ENCODE measurements at places on chromosomes 11 and 22. TPM values are rescaled to one million over a fixed set of nuclear protein-coding genes. Genes with fewer than 3 reads are reported as not detected.

- no peak for DNase-seq
Measured at GRCh38 chr11:111526501-111526900, 11.9 kb downstream of the HOATZ start.

- no peak for DNase-seq
Measured at GRCh38 chr11:79691445-79691844, 250.6 kb upstream of the TENM4 start.

The APLNR gene
- total RNA-seq: 4.0 TPM

DNA sequence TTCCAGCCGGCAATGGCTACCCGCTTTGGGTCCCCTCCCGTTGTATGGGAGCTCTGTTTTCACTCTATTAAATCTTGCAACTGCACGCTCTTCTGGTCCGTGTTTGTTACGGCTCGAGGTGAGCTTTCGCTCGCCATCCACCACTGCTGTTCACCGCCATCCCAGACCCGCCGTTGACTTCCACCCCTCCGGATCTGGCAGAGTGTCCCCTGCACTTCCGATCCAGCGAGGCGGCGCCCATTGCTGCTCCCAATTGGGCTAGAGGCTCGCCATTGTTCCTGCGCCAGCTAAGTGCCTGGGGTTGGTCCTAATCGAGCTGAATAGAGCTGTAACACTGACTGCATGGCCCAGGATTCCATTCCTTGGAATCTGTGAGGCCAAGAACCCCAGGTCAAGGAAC is 359.9 kb downstream of the CTTN start:
- DNase-seq: no peak

- DNase-seq: no peak
Measured at GRCh38 chr22:32112380-32112779, 46.7 kb downstream of the C22orf42 start.

DNA sequence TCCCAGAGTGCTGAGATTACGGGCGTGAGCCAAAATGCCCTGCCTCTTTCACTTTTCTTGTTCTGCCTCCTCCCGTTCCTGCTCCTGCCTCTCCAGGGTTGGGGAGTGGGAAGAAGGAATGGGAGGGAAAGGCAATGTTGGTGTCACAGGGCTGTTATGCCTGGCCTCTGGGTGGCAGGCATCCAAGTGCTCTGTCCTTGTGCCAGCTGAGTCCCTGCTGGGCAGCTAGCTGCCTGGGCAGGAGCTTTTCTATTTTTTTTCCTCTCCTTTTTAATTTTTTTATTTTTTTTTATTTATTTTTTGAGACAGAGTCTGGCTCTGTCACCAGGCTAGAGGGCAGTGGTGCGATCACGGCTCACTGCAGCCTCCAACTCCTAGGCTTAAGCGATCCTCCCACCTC is 4.1 kb upstream of the SAC3D1 start:
- peak; percentile 47 for DNase-seq

GRCh38 chr11:119509282-119509841 is 86.4 kb upstream of the THY1 start:
- DNase-seq: no peak

DNA sequence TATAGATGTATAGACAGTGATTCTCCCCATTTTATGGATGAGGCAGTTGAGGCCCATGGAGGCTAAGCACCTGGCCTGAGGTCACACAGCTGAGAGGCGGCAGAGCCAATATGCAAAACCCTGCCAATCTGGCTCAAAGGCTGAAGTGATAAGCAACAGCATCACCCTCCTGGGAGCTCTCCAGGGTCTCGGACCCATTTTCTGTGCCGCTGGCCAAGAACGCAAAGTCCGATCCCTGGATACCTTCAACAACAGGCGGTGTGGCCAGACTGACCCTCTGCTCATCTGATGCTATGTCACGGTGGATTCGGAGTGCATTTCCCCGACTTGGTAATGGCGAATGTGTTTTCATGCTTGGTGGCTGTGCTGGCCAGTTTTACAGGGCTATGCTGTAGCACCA is 595.0 kb downstream of the TBC1D22A start:
- no peak for DNase-seq

The SOX6 gene
- 36.1 TPM for total RNA-seq

The TOM1 gene
- 82.9 TPM for total RNA-seq

The DEUP1 gene
- 0.14 TPM for total RNA-seq

GRCh38 chr22:38657045-38657909 is 839 bp downstream of the CBY1 start:
- no peak for DNase-seq

GRCh38 chr11:14308114-14308896 is 50.7 kb downstream of the RRAS2 start:
- DNase-seq: no peak

The BATF2 gene
- 5.5 TPM for total RNA-seq

The IL17REL gene
- total RNA-seq: 0.06 TPM

GRCh38 chr11:12765428-12765827 is 91.2 kb downstream of the TEAD1 start:
- no peak for DNase-seq

DNA sequence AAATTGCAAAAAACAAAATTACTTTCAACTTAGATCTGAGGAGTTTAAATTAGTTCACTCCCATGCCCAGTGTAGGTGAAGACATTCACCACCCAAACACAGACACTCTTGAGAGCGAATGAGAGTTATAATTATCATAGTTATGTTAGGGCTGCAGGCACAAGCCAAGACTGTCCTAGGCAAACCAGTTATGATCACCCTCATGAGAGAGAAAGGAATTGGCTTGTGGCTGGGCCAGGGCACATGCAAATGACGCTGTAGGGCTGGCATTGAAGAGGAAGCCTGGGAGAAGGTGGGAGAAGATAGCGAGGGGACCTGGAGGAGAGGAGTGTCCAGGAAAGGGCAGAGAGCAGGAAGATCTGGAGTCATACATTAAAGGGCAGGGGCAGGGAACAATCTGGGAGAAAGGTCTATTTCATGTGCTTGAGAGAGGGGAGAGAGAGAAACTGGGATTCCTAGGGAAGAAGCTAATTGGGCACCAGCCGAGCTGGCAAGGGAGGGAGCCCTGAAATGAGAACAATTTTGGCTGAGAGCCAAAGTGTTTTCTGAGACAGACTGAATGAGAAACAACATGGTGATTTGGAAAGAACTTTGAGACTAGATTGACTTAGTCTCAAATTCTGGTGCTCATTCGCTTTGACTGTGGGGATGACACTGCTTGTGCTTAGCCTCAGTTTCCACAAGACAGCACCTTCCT is 279.9 kb downstream of the KIRREL3 start:
- DNase-seq: no peak

DNA sequence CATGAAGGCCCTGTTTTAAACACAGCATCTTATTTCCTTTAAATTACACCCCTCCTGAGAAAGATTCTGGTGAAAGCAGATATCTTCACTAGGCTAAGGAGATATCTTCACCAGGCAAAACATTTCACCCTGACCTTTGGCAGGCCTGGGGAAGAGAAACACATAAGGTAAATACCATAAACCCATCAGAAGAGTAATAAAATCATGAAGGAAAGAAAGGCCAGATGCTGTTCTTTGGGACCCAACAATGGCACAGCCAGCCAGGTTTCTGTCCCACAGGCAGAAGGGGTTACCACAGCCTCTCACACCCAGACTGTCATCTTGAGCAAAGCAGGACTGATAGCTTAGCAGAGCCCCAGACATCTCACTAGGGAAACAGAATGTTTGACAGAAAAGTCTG is 125.4 kb downstream of the CCDC34 start:
- no peak for DNase-seq

- no peak for DNase-seq
Measured at GRCh38 chr11:76181371-76181770, 24.9 kb downstream of the WNT11 start.

GRCh38 chr11:35082321-35083180 is 56.4 kb upstream of the CD44 start:
- peak; percentile 56 for DNase-seq

- DNase-seq: no peak
Measured at GRCh38 chr11:87110443-87111131, 72.9 kb downstream of the TMEM135 start.

The OR5B21 gene
- not detected for total RNA-seq

GRCh38 chr11:77559686-77560401 is 29.9 kb upstream of the AQP11 start:
- peak; percentile 38 for DNase-seq

- DNase-seq: no peak
Measured at GRCh38 chr22:12697441-12697840, 2830.6 kb upstream of the OR11H1 start.

GRCh38 chr22:32932176-32932575 is 126.0 kb downstream of the SYN3 start:
- DNase-seq: no peak

All from mucosa of gallbladder (tissue), 1 donor.